Kasumi-1 (cell line): ENCODE measurements at places on chromosomes 7 and 10.

- no peak for DNase-seq
Observed at GRCh38 chr10:69650589-69651261, 20.7 kb downstream of the FAM241B start.

DNA sequence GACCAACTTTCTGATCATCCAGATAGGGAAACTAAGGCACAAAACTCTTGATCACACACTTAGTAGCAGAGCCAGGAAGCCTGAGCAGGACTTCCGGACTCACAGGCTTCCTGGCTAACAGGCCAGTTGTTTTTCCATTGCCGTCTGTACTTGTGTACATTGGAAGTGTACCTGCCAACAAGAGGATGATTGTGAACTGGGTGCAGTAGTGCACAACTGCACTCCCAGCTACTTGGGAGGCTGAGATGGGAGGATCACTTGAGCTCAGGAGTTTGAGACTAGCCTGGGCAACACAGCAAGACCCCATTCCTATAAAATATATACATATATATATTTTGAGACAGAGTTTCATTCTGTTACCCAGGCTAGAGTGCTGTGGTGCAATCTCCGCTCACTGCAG, 35.2 kb upstream of the OTUD1 start:
- DNase-seq = no peak

DNA sequence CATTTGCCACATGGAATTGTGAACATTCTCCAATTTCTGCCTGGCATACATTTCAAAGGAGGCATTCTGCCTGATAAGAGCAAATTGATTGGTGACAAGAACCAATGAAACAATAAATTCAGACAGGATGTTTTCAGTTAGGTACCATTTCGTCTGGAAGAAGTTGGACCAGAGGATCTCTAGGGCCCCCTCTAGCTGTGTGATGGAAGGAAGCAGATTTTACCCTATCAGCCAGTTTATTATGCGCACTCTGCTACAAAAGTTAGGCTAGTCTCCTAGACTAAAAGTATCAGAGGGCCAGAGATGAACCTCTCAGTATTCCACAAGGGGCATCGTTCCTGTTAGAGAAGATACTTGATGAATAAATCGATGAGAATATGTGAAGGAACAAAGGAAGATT, 118.0 kb downstream of the BUB3 start:
- DNase-seq = peak; percentile 13

- DNase-seq = no peak
Observed at GRCh38 chr7:73838642-73839041, 3.7 kb downstream of the METTL27 start.

DNA sequence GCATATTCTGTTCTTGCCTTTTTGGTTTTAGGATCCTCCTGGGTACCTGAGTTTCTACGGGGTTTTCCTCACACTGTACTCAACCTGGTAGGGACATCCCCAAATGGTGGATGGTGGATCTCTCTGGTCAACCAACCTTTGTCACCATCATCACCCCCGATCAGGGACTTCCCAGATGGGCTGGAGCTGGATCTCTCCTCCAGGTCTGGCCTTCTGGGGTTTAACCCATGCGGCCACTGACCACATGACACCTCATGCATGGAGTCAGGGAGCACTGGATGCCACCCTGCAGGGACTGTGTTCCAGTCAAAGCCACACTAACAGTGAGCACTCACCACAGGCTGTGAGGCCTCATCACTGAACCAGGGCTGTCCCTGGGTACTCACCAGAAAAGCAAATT, 80.0 kb downstream of the CELF2 start:
- no peak for DNase-seq

DNA sequence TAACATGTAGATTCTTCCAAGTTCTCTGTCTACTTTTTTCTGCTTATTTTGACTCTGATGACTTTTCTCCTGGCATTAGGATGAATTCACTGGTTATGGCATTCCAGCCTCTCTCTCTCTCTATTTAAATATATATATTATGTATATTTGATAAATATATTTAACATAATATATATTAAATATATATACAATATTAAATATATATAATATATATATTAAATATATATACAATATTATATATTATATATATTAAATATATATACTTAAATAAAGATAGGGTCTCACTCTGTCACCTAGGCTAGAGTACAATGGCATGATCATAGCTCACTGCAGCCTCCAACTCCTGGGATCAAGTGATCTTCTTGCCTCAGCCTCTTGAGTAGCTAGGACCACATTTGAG, 60.7 kb downstream of the ZNF783 start:
- DNase-seq = no peak

- DNase-seq = no peak
Observed at GRCh38 chr7:46291601-46292150, 370.6 kb upstream of the IGFBP3 start.
